ENCODE measurements at places on chromosomes 12 and 14. TPM values are rescaled to one million over a fixed set of nuclear protein-coding genes. Genes with fewer than 3 reads are reported as not detected.

DNA sequence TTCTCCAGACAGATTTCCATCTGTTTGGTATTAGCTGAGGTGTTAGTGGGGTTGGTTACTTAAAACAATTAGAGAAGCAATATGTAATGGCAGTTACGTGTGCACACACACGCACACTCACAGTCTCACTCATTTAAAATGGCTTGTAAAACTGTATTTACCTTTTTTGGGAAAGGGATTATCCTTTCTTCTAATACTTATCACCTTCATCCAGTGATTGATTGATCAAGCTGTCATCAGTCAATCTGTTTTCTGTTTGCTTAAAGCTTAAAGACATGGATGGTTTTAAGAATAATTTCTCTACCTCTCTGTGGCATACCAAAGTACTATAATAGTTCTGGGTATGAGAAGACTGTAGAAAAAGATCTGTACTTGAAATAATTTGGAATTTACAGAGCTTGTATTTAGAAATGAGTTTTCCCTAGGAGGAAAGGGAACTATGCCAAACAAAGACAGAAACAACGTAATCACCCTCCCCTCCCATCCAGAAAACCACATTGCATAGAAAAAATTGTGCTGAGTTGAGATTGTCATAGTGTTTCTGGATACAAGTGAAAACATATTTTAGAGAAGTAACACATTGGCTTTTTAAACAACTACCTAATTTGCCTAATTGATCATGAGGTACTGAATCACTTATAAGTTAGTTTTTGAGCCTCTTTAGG is 455.8 kb downstream of the PCNX1 start:
- H3K27ac ChIP-seq, result peak overlapping the region; percentile 16
- H3K4me3 ChIP-seq, result no peak overlapping the region
- H3K4me1 ChIP-seq, result peaks cover 31% of the 10 kb centered on the region
- no peaks in the 10 kb centered on the region for H3K36me3 ChIP-seq

DNA sequence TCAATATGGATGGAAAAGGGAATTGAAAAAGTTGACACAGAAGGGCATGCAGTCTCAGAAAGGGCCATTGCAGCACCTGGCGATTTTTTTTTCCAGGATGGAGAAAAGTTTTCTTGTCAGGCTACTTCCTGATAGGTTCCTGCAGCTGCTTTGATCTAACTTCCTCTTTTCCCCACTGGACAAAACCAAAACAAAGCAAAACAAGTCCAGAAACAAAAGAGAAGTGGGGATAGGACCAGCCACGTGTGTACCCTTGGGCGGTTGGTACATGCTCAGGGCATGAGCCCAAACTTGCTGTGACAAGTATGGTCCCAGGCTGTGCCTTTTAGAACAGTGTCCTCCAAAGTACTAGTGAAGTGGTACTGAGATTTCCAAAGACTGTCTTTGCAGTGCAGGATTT is 89.8 kb downstream of the CHST11 start:
- H3K27me3 ChIP-seq, result no peaks in the 10 kb centered on the region
- DNase-seq, result peak; percentile 62
- H3K4me1 ChIP-seq, result peaks cover 22% of the 10 kb centered on the region
- no peak overlapping the region for H3K4me3 ChIP-seq
- H3K36me3 ChIP-seq, result no peaks in the 10 kb centered on the region

RNU4-1 gene
- polyA plus RNA-seq, result under 0.01 TPM

TAC3 gene
- polyA plus RNA-seq, result not detected

NDUFB1 gene
- polyA plus RNA-seq, result 555 TPM

Data from keratinocyte (primary cell).